ENCODE measurements at places on chromosomes 4 and X. TPM values are rescaled to one million over a fixed set of nuclear protein-coding genes. Genes with fewer than 3 reads are reported as not detected.

SORBS2 gene
- 144 TPM for total RNA-seq

NKX3-2 gene
- not detected for total RNA-seq

DNA sequence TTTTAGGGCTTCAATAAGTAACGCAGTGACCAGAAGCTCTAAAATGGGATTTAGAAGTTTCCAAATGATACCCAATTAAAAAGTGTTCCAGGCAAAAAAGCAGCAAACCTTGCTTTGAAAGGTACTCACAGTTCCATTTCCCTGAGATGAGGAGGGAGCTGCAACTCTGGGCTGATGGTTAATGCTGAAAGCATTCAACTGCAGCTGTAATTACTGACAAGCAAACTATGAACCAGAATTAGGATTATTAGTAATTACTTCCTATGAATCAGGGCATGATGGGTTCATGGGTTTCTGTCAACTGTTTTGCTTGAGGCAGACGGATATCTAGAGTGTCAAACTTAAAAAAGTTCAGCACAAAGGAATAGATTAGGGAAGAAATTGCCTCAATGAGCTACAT, 357.4 kb downstream of the STIM2 start:
- no peak overlapping the region for H3K27ac ChIP-seq
- no peak overlapping the region for H3K4me3 ChIP-seq
- H3K36me3 ChIP-seq: no peaks in the 10 kb centered on the region
- H3K4me1 ChIP-seq: no peaks in the 10 kb centered on the region
- DNase-seq: no peak
- H3K27me3 ChIP-seq: no peaks in the 10 kb centered on the region

GRCh38 chr4:48623182-48623780, 133.2 kb downstream of the ZAR1 start:
- no peaks in the 10 kb centered on the region for H3K36me3 ChIP-seq
- H3K27me3 ChIP-seq: no peaks in the 10 kb centered on the region
- no peak for DNase-seq
- H3K4me1 ChIP-seq: no peaks in the 10 kb centered on the region
- H3K4me3 ChIP-seq: no peak overlapping the region

- DNase-seq: no peak
- H3K27ac ChIP-seq: no peak overlapping the region
- H3K4me1 ChIP-seq: no peaks in the 10 kb centered on the region
- no peaks in the 10 kb centered on the region for H3K27me3 ChIP-seq
Measured at GRCh38 chr4:53584658-53585057, 6.6 kb downstream of the LNX1 start.

DNA sequence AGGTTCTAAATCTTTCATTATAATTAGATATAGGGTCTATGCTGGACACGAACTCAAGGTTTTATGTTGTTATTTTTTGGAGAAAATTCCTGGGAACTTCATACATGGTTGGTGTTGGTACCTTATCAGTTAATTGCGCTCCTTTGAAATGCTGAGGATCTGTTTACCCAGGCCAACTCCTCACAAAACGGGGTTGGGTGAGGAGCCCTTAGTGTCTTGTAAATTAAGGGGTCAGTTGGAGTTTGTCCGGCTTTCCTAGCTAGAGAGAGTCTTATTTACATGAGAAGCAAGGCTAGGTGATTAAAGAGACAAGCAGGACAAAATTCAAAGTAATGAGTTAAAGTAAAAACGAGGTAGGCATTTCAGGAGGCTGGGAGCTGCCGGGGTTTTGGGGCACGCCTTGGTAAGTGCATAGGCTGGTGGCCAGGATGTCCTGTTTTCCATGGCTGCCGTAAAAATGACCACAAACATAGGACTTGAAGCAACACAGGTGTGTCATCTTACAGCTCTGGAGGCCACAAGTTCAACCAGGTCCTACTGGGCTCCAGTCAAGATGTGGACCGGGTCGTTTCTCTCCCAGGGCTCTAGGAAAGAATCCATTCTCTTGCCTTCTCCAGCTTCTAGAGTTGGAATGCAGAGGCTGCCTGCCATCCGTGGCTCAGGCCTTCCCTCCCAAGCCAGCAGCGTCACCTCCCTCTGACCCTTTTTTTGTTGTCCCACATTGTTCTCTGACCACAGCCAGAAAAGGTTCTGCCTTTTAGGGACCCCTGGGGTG, 19.8 kb downstream of the PSAPL1 start:
- H3K27me3 ChIP-seq: no peaks in the 10 kb centered on the region
- DNase-seq: no peak
- no peak overlapping the region for H3K27ac ChIP-seq

Measured in right lobe of liver (tissue), 6 donors.